ENCODE measurements at places on chromosomes 5 and 9.

- peak; percentile 69 for DNase-seq
Observed at GRCh38 chr5:95631991-95632675, 12.2 kb downstream of the GPR150 start.

DNA sequence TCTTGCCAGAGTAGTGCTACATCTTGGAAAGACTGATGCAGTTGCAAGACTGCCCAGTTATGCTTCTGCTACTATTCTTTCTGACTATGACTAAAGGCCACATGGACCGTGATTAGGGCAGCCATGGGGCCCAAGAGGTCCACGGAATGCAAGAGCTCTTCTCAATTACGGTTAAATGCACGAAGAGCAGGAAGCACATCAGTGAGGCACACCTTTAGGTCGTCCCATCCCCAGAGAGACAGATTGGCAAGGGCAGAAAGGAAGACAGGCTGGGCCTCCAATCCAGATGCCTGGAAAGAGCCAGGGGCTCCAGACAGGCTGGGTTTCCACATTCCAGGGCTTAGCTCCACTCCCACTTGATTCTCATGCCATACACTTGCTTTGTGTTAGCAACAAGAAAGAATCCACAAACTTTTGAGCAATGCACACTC, 132.3 kb upstream of the SLIT3 start:
- DNase-seq: no peak

GRCh38 chr9:72721067-72721466, 199.7 kb downstream of the TMC1 start:
- no peak for DNase-seq

GRCh38 chr5:54799645-54800044, 185.7 kb downstream of the ESM1 start:
- no peak for DNase-seq

DNA sequence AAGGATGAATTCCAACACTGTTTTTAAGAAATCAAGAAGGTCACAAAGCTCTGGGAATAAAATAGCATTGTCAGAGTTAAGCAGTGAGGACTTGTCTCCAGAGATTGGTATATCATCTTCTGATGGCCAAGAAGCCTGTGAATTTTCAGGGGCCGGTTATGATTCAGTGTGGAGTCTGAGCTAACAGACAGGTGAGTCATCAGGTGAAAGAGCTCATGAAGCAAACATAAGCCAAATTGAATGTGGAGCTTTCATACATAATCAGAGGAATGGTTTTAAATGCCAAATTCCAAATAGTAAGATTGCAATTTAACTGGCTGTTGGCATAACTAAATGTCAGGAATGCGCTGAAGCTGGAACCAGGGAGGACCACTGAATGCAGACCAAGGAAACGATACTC, 494.2 kb downstream of the MTRR start:
- DNase-seq: no peak

DNA sequence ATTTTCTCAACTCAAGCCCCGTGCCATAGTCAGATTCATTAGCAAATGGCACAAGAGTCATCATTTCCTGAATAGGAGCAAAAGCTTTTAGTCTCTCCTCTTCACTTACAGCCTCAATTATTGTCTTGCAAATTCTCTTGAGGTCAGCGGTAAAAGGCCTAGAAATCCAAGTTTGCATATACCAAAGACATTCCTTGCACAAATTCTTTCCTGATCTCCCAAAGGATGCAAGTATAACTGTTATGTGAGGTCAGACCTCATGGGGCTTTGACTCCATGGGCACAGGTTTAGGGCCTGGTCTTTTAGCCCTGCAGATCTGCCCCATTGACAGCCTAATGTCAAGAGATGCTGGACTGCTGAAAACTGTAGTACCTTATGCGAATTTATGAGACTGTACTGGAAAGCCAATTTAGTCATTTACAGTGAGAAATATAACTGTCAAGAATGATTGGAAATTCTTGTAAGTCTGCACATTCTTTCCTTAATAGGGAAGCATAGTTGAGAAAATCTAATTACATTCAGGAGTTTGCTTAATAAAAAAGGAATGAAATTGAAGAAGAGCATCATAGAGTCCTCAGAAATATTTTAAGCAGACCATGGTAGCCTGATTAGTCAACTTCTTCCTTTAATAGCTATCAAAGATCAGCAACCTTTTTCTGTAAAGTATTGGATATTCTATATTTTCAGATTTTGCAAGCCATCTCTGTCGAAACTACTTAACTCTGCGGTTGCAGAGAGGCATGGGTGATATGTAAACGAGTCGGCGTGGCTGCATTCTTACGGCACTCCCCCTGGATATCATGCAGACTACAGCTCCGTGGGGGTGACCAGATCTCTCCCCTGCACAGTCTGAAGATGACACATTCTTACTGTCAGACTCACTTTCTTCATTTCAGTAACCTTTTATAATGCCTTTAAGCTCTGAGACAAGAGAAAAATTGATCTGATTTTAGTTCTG, 45.2 kb downstream of the GCNT4 start:
- DNase-seq: no peak

DNA sequence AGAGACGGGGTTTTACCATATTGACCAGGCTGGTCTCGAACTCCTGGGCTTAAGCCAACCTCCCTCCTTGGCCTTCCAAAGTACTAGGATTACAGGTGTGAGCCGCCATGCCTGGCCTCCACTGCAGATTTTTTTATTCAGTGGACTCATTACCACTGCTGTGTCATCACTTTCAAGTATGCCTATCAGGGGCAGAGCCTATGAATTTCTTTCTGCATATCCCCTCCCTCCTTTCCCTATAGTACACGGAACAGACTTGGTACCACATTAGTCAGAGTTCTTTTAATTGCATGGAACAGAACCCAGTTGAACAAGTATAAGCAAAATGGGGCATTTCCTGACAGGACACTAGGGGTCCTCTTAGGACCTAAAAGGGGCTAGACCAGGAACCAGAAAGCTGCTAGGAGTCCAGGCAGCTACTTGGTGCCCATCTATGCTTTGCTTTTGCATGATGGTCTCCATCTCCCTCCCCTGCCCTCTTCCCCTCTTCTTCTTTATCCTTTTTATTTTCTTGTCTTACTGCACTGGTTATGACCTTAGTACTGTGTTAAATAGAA, 5.8 kb downstream of the BSPRY start:
- DNase-seq: no peak

GRCh38 chr9:107175041-107175440, 108.0 kb upstream of the RAD23B start:
- DNase-seq: no peak

GRCh38 chr9:84874596-84874995, 205.1 kb downstream of the NTRK2 start:
- DNase-seq: no peak

DNA sequence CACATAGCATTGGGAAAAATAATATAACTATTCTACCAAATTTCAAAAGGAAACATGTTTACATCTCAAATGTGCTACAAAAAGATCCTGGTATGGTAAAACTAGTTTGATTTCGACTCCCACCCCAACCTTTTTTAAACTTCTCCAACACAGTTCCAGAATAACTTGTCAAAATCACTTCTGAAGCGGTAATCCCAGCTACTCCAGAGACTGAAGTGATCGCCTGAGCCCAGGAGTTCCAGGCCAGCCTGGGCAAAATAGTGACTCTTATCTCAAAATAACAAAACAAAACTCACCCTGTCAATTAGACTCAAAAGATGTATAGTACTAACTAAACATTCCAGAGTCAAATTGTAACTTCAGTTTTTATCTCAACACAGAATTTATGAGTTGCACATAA, 71.3 kb upstream of the RNF38 start:
- no peak for DNase-seq

DNA sequence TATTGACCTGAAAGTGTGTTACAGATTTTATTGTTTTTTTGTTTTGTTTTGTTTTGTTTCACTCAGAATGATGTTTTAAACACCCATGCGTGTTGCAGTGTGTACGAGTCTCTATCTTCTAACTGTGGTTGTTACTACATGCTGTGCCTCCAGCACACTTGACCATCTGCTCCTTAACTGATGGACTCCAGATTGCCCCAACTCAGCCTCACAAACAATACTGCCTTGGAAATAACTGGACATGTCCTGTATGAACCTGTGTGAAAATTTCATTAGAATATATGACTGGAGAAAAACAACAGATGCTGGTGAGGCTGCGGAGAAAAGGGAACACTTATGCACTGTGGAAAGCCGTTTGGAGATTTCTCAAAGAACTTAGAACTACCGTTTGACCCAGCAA, 68.7 kb upstream of the HAND1 start:
- no peak for DNase-seq

DNA sequence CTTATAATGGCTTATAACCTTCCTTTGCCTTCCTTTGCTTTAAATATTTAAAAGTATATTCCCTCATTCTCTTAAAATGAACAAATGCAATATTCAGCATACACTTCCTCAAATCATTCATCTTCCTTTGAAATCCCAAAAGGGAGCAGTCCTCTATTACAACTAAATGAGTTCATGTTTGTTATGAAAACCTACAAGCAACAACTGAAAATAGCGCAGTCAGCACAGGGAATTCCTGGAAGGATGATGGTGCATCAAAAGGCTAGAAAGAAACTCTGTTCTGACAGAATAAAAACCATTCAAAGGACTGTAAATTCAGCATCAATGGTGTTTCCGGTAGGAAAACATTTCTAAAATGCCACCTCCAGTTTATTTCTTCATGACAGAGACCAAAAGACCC, 3.3 kb downstream of the NR6A1 start:
- no peak for DNase-seq

DNA sequence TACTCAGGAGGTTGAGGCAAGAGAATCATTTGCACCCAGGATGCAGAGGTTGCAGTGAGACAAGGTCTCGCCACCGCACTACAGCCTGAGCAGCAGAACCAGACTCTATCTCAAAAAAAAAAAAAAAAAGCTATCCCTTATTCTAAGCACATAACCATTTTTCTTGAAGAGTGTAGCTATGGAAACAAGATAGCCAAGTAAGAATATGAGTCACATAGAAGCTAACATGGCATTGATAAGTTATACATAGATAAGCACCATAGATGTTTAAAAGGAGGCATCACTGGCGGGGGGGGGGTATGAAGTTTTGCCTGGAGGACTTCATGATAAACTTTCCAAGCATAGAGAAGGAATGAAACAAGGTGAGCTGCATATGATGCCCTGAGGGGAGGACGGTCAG, 26.0 kb downstream of the CHSY3 start:
- no peak for DNase-seq

DNA sequence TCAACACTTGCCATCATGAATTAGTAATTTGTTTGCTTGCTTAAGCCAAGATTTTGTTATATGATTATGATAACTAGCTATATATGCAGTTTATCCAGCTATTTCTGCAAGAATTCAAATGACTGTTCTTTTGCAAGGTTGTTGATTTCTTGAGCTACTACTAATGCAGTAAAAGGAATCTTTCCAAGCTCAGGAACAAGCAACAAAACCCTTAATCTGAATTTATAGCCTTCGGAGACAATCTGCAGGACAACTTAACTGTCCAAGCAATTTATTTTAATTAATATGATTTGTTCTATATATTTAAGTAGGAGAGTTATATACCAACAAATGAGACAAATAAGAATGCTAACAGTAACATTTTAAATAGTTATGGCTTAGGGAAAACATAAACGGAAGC, 426.8 kb upstream of the POU5F2 start:
- DNase-seq: no peak

GRCh38 chr9:128231638-128232527, 28.7 kb downstream of the DNM1 start:
- no peak for DNase-seq

- no peak for DNase-seq
Observed at GRCh38 chr5:113145757-113146387, 169.3 kb downstream of the DCP2 start.

DNA sequence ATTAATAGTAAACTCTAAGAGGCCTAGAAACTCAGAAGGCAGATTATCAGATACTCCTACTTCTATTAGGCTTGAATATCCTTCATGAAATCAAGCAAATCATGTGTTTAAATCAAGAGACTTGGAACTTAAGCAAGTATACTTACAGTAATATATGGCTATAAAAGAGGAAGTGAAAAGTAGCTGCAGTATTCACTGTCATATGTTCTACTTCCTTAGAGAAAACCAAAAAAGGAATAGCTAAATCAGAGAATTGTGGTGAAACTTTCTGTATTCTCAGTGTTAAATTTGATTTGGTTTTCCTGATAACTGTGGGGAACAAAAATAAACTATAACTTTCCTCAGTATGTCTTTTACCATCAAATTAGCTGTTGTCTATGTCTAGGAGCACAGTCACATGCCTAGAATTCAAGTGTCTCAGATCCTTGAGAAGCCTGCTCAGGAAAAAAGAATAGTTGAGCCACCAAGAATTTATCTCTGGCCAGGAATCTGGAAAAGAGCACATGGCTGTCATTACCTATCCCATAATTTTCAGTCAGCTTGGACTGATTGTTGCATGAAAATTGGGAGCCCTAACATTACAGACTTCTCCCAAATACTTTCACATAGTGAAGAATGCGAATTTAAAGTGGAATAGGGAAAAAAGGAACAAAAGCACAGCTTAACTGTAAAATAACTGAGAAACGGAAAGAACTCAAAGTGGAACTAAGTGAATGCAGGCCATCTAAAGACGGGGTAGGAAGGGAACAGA, 1.7 kb downstream of the FKBP15 start:
- no peak for DNase-seq

- peak; percentile 61 for DNase-seq
Observed at GRCh38 chr5:96816411-96816939, 8.7 kb upstream of the ERAP1 start.

DNA sequence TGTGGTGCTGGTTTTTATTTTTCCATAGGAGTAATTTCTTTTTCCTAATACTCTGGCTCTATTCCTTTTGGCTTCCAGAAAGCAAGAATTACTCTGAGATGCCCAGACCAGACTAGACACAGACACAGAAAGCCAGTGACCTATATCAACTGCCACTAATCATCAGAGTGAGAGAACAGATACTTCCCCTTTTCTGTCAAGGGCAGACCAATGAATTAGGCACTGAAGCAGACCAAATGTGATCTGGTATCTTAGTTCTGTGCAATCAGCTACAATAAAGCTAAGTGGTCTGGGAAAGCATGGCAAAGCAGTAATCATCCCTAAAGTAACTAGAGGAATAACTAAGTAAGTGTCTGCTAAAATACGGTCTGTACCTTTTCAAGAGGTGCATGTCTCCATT, 239.1 kb downstream of the ELAVL2 start:
- DNase-seq: no peak

DNA sequence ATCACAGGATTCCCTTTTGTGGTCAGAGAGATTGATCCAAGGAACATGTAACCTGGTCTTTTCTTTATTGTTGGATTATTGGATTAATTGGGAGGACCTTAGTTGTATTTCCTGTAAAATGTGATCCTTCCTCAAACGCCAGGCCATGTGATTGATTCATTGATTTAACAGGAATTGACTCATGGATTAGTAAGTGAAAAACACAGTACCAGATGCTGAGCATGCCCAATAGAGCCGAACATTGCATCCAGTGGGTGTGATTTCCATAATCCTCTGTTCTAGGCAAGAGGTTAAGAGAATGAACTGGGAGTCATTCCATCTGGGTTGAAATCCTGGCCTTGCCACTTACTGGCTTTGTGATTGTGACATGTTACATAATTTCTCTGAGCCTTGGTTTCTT, 522.3 kb downstream of the MAT2B start:
- DNase-seq: no peak

DNA sequence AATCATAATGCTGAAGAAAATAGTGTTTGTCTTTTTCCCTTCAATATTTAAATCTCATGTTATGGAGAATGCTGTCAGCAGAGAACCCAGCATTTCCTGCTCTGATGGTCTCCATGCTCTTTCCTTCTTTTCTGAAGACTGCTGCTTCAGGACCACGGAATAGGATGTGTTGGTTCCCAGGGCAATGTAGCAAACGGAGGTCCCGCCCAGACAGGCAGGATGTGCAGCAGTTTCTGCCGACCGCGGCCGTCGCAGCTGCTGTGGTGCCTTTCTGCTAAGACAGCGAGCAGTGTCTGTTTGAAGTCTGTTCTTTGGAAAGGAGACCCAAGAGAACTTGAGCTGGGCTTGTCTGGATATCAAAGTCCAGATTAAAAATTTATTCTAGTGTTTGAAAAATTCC, 654.3 kb downstream of the CCDC171 start:
- no peak for DNase-seq

All from CD4-positive, alpha-beta T cell treated with Interferon gamma for 1 hour (primary cell).